ENCODE measurements at places on chromosomes 5 and 9.
A peak's percentile ranks its signal among the peaks of the same experiment; 100 is the strongest.

GRCh38 chr9:79362100-79363081 is 209.4 kb upstream of the TLE4 start:
- no peak for DNase-seq

DNA sequence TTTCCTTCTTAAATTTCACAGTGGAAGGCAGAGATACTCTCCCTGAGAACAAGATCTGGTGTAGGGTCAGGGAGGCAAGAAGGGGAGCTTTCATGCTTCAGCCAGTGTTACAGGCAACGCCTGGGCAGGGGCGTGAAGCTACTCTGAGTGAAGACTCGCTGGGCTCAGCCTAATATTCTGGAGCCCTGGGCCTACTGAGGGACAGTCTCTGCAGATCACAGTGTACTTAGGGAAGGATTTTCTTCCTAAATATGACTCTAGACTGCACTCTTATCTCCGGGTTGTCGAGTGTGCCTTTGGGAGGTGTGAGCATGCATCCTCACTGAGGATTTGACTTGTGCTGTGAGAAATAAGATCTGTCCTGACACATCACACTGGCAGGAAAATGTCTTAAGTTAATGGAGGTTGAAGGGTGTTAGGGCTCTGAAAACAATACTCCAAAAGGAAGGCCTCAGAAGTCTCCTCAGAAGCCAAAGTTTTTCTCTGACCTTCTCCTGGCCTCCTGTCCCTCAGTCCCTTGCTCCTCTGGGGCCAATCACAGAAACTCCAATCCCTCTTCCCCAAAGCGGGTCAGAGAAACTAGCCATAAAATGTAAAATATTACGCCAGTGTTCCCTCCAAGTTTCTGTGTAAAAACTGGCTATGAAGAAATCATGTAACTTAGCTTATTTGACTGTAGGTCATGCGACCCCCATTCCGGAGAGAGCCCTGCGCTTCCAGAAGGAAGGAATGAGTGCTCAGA is 156.8 kb upstream of the TBC1D2 start:
- no peak for DNase-seq

- peak; percentile 18 for DNase-seq
Measured at GRCh38 chr5:122985954-122986721, 50.4 kb downstream of the PPIC start.

DNA sequence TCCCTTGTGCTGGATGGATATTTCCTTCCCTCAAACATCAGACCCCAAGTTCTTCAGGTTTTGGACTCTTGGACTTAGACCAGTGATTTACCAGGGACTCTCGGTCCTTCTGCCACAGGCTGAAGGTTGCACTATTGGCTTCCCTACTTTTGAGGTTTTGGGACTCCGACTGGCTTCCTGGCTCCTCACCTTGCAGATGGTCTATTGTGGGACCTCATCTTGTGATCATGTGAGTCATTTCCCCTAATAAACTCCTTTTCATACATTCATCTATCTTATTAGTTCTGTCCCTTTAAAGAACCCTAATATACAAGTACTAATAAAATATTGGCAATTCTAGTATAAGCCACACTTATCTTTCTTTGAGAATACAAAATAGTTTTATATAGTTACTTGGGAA is 1078.9 kb downstream of the CDH12 start:
- DNase-seq, result no peak

DNA sequence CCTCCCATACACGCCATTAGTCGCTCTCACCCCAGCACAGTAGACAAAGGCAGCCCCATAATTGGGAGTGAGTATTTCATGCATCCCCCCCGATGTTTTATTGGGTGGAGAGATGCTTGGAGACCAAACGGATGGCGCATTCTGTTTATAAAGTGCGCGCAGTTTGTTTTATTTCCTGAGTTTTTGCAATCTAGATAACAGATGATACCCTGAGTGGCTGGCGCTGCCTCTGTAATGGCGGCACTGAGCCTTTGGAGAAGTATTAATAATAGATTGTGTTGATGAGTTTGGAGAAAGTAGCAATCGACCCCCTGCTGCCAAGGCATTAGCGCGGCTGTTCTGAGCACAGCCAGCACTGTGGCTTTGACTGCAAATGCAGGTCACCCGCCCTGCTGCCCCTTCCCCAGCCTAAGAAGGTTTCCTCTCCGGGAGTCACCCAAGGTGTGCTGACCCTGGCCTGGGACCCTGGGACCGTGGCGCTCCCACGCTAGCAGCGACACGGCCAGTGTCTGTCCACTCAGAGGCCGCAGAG is 74.3 kb downstream of the LMX1B start:
- DNase-seq, result no peak

GRCh38 chr9:101931756-101932155 is 193.3 kb upstream of the GRIN3A start:
- DNase-seq, result no peak

DNA sequence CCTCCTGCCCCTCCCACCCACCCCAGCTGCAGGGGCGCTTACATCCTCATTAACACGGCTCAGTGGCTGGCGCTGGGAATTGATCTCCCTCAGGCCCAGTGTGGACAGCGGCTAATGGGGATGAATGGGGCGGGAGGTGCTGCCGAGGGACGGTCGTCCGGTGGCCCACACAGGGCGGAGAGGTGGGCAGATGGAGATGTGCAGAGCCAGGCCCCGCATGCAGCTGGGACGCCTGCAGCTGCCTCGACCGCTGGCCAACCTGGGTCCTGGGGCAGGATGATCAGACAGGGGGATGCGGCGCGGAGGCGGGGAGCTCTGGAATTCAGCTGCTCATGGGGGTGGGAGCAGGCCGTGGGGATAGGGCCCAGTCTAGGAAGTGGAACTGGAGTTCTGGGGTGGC is 17.6 kb downstream of the TSPAN17 start:
- DNase-seq, result no peak

DNA sequence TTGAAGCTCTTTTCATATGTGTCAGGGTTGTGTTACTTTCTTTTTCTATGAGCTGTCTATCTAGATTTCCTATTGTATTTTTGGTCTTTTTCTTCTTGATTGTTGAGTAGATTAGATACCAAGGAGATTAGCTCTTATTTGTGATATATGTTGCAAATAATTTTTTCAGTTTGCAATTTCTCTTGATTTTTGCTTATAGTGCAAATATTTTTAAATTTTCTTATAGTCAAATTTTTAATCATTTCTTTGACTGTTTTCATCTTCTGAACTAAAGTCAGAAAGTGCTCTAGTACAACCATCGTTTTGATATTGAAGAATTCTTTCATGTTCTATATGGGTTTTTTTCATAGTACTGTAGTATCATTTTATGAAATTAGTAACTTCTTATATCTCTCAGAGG is 193.7 kb downstream of the OSTF1 start:
- no peak for DNase-seq

DNA sequence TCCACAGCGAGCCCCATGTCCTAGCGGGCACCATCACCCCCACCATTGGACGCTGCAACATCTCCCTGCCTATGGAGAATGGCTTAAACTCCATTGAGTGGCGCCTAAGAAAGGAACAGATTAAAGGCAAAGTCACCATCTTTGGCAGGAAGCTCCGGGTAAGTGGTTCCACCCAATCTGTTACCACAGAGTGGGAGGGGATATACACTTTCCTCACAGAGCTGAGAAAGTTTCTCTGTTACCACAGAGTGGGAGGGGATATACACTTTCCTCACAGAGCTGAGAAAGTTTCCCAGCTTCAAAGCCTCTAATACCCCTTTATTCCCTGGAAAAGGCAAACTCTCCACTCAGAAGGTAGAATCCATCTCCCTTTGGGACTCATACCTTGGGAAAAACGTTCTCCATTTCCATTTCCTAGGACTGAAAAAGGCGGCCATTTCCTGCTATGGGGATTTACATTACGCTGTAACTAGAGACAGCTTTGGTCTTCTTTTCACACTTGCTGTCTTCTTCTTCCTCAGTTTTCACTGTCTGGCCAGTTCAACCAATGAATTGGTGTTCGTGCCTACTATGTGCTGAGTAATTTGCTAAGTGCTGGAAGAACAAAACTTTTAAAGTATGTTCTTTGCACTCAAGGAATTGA is 63.4 kb upstream of the WWC1 start:
- DNase-seq, result no peak

GRCh38 chr9:121612511-121612998 is 38.9 kb upstream of the DAB2IP start:
- DNase-seq, result no peak

DNA sequence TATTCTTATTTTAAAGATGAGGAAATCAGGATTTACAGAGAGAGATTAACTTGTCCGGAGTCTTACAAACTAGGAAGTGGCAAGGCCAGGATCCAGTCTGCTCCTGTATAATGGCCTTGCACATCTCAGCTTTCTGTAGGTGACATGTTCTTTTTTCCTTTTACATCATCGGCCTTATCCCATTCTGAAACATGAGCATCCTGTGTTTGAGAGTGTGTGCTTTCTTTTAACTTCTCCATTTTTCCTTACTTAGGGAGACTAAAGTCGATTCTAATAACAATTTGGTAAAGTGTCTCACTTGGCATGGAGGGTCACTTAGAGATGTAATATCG is 214.6 kb downstream of the CD180 start:
- no peak for DNase-seq

DNA sequence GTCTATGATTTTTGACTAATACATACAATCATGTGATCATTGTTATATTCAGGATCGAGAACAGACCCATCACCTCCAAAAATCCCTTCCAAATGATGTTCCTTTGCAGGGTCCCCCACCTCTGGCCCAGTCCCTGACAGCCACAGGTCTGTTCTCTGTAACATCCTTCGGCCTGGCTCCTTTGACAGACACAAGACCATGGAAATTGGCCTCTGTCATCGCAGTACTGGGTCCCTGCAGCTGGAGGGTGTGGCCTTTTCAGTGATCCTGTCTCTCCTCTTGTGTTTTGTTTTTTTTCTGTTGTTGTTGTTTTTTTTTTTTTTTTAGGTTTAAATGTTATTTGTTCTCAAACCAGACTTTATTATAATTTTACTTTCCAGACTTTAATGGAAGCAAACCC is 27.4 kb upstream of the ANKRD33B start:
- DNase-seq, result no peak

- no peak for DNase-seq
Measured at GRCh38 chr9:91884696-91885687, 65.0 kb downstream of the ROR2 start.

- DNase-seq, result no peak
Measured at GRCh38 chr5:117488976-117489500, 914.4 kb upstream of the SEMA6A start.

GRCh38 chr5:169548315-169548714 is 35.3 kb upstream of the SPDL1 start:
- no peak for DNase-seq

DNA sequence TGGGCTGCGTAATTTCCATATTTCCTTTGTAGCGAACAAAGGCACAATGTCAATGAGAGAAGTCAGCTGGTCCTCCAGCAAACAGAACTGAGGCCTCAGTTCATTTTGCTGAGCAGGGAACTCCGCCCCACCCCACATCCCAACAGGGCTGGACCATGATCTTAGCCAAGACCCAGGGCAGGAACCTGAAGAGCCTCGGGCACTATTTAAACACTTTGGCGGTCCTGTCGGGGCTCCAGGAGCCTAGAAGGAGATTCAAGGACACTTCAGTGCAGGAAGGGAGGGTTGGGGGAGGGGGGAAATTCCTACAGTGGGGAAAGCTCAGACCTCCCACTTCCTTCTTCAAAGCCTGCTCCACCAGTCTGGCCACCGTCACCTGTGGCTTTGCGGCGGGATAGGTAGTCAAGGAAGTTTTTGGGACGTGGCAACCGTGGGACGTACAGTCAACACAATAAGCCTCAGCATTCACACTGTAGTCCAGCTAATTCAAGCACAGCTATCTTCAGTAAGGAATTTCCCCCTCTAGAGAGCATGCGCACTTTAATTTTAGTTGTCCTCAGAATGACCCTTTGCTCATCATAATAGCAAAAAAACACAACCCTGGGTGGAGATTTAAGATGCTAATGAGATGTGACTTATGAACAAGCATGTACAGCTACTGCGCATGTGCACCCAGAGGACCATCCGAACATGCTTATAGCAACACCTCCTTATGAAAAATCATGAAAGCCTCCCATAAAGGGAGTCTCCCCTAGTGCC is 30.9 kb downstream of the S1PR3 start:
- DNase-seq, result no peak

DNA sequence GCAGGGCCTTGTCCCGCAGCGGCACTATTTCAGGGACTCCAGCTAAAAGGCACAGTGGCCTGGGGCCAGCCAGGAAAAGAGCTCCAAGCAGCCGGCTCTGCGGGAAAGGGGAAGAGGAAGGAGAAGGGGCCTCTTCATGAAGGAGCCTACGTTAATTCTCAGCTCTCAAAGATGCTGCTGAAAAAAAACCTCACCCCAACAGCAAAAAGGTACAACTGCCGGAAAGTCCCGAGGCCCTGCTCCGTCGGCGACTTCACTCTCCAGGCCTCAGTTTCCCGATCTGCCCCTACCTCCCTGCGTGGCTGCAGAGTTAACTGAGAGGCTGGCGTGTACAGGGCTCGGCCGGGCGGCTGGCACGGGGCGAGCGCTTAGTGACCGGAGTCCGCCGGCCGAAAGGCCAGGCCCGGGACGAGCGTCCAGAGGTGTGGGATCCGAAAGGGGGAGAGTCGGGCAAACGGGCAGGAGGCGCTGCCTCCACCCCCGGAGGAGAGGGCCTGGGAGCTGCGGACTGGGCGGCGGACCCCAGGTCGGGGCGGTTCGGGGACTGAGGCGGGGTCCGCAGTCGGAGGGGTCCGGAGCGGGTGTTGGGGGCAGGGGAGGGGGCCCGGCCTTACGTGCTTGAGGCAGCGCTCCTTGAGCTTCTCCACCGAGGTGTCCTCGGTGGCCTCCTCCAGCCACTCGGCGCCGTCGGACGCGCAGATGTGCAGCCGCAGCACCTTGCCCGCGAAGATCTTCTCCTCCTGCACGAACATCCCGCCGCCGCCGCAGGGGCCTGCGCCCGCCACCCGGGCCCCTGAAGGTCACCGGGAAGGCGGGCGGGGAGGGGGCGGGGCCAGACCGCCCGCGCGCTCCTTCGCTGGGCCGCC is 529 bp downstream of the UBAC1 start:
- no peak for DNase-seq

GRCh38 chr5:137876101-137876500 is 8.4 kb downstream of the MYOT start:
- DNase-seq, result no peak

- DNase-seq, result no peak
Measured at GRCh38 chr9:27053369-27054022, 48.0 kb upstream of the LRRC19 start.

DNA sequence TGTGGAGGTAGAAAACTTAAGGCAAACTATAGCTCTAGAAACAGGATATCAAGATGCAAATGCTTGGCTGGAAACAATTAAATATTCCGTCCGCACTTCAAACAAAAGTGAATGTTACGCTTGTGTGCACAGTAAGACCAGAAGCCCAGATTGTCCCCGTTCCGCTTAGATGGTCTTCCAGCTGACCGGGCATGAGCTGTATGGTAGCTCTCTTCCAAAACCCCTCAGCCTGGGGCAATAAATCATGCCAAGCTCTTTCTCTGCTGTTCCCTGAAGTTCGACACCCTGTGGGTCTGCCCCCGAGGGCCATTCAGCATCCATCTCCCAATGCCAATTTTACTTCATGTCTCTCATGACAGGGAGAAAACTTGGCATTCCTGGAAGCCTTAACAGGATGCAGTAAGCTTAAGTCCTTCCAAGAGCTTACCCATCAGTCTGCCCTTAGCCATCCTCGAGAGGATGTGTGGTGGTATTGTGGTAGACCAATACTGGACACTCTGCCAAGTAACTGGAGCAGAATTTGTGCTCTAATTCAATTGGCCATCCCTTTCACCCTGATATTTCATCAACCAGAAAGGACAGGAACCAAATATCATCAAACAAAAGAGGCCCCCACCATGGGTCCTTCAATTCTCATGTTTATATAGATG is 70.7 kb upstream of the RANBP6 start:
- DNase-seq, result no peak
